ENCODE measurements at places on chromosomes 1 and 21. TPM values are rescaled to one million over a fixed set of nuclear protein-coding genes. Genes with fewer than 3 reads are reported as not detected.

DNA sequence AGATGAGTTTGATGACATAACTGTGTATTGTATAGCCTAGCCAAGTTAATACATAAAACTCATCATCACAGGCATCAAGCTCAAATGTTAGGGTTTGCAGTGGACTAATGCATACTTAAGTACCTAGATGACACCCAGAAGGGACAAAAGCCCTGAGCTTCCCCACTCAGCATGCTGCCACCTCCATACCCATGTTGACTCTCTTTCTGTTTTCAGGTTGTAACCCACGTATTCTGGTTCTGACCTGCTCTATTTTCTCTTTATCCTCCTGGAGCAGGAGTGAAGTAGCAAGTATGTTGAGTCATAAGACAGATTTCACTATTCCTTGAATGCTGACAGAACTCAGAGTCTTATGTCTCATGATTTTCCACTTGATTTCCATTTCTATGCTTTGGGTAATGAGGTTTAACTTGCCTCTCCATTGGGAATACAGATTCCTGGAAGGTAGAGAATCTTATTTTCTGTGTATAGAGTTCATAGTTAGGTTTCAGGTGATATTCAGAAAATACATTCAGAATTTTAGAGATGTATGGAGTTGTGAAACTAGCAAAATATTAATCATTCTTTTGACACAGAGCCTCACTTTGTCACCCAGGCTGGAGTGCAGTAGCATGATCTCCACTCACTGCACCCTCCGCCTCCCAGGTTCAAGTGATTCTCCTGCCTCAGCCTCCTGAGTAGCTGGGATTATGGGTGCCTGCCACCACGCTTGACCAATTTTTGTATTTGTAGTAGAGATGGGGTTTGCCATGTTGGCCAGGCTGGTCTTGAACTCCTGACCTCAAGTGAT is 122.5 kb upstream of the KCNJ15 start:
- DNase-seq = no peak

- DNase-seq = no peak
Measured at GRCh38 chr1:179826626-179827280, 50.9 kb downstream of the TOR1AIP2 start.

GRCh38 chr1:37739222-37739621 is 25.7 kb downstream of the EPHA10 start:
- DNase-seq = peak; percentile 4

DNA sequence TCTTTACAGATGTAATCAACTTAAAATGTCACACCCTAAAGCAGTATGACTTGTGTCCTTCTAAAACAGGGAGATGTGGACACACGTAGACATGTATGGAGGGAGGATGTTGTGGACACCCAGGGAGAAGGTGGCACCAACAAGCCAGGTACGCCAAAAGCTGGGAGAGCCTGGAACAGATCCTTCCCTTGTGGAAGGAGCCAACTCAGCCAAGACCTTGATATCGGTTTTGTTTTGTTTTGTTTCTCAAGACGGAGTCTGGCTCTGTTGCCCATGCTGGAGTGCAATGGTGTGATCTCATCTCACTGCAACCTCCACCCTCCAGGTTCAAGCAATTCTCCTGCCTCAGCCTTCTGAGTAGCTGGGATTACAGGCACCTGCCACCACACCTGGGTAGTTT is 45.6 kb downstream of the CHAF1B start:
- DNase-seq = no peak

The ERRFI1 gene
- 8.2 TPM for total RNA-seq

The GNG12 gene
- total RNA-seq = 38.8 TPM

Data from cardiac septum (tissue), 1 donor.